Activated CD4-positive, alpha-beta T cell treated with anti-CD3 and anti-CD28 coated beads, Interleukin-2, amount 10 ng/mL, durations not matched to agents 7 days and 5 days (primary cell): ENCODE measurements at places on chromosomes 7 and 10. TPM values are rescaled to one million over a fixed set of nuclear protein-coding genes. Genes with fewer than 3 reads are reported as not detected.

DNA sequence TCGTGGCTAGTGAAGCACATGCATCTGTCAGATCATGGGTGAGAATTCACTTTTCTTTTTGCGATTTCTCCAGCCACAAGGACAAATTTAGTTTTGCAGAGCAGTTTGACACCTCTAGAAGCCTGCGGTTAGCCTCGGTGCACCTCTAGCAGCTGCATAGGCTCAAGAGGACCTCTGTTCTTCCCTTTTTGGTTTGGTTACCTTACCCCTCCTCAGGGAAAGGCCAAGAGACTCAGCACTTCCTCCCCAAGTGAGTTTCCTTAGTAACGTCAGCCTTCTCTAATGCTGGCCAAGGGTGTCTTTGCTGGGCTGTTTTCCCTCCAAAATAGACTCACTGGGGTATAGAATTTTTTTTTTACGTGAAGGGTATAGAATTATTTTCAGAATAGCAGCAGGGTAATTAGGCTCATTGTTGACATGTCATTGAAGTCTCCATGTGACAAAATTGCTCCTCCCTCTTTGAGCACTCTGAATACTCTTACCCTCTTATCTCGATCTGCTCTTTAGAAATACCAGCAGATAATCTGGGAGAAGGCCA lies 97.8 kb downstream of the AUTS2 start:
- no peak overlapping the region for H3K27ac ChIP-seq
- H3K4me1 ChIP-seq = peaks cover 9% of the 10 kb centered on the region
- no peak overlapping the region for H3K4me3 ChIP-seq
- DNase-seq = no peak
- no peaks in the 10 kb centered on the region for H3K36me3 ChIP-seq
- peaks cover 2% of the 10 kb centered on the region for H3K27me3 ChIP-seq

DNA sequence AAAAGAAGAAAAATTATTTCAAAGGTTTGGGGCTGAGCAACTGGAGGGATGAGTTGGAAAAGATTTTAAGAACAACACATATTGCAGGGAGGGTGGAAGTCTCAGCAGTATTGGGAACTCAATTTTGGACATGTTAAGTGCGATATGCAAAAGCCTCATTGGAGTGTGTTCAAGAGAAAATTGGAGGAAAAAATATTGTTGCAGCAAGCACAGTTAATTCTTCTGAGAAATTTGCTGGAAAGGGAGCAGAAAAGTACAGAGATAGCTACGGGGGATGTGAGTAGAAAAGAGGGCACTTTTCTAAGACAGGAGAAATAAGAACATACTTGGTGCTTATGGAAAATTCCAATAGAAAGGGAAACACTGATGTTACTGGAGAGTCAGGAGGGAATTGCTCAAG lies 59.8 kb upstream of the MAGI2 start:
- no peak for DNase-seq
- no peak overlapping the region for H3K27ac ChIP-seq
- H3K4me3 ChIP-seq = no peak overlapping the region
- H3K27me3 ChIP-seq = no peaks in the 10 kb centered on the region

GRCh38 chr10:13712837-13713581 lies 126.2 kb downstream of the PRPF18 start:
- no peaks in the 10 kb centered on the region for H3K36me3 ChIP-seq
- H3K27me3 ChIP-seq = peaks cover 7% of the 10 kb centered on the region
- no peak overlapping the region for H3K4me3 ChIP-seq
- H3K4me1 ChIP-seq = peaks cover 19% of the 10 kb centered on the region

DNA sequence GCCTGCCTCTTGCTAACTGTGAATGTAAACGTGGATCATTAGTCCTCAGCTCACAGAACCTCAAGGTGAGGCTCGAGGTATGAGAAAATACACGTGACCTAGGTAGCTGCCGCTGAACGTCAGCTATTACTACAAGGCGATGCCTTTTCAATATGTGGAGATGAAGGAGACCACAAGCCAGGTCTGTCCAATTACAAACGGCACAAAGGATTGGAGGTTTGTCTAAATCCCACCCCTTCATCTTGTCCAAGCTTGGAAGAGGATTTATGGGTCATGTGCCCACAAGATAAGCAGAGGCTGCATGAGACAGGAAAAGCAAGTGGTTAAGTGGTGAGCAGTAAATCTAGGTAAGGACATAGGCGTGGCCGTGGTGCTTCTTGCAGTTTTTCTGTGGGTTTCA lies 3.4 kb downstream of the H2BK1 start:
- H3K36me3 ChIP-seq = peaks cover 1% of the 10 kb centered on the region
- peaks cover 17% of the 10 kb centered on the region for H3K27me3 ChIP-seq
- peak; percentile 41 for DNase-seq

- H3K27me3 ChIP-seq = no peaks in the 10 kb centered on the region
- no peaks in the 10 kb centered on the region for H3K4me1 ChIP-seq
- H3K4me3 ChIP-seq = no peak overlapping the region
- no peak for DNase-seq
- H3K27ac ChIP-seq = no peak overlapping the region
Measured at GRCh38 chr7:111388912-111389311, 173.4 kb downstream of the IMMP2L start.

The ANAPC16 gene
- total RNA-seq = 87.1 TPM

DNA sequence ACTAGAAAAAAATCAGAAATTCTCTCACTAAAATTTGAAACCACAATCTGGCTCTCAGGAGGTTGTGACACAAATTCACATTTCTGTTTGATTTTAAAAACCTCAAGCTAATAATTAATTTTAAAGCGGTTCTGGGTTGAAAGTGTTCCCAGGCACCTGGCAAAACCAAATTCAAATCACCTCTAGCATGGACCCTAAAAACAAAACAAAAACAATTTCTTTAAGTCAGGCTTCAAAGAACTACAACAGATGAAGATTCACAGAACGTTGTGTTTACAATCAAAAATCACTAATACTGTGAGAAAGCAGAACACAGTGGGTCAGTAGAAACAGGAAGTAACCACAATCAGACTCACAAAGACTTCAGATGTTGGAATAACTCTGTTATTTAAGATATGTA lies 7.2 kb upstream of the RELN start:
- H3K36me3 ChIP-seq = no peaks in the 10 kb centered on the region
- no peak overlapping the region for H3K27ac ChIP-seq
- no peak overlapping the region for H3K4me3 ChIP-seq
- no peaks in the 10 kb centered on the region for H3K4me1 ChIP-seq

- DNase-seq = no peak
- no peaks in the 10 kb centered on the region for H3K27me3 ChIP-seq
- H3K4me1 ChIP-seq = peaks cover 3% of the 10 kb centered on the region
Measured at GRCh38 chr7:16114071-16114470, 307.3 kb downstream of the CRPPA start.

DNA sequence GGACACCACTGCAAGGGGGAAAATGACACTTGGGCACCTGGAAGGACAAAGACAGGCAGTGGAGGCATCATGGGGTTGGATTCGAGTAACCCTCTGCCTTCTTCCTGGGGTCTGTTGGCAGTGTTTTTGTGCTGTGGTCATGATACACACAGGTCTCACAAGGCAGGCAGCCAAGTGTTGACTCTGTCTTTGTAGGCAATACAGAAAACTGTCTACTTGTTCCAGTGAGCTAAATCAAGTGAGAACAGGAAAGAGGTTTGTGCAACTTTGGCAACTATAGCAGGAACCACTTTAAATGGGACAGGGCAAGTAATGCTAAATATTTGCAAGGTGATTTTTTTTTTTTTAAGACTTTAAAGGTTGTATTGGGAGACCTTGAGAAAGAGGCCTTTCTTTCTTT lies 578.6 kb upstream of the GALNT17 start:
- H3K36me3 ChIP-seq = no peaks in the 10 kb centered on the region
- H3K4me1 ChIP-seq = no peaks in the 10 kb centered on the region

The MYPN gene
- not detected for total RNA-seq

The TRPV6 gene
- total RNA-seq = not detected

DNA sequence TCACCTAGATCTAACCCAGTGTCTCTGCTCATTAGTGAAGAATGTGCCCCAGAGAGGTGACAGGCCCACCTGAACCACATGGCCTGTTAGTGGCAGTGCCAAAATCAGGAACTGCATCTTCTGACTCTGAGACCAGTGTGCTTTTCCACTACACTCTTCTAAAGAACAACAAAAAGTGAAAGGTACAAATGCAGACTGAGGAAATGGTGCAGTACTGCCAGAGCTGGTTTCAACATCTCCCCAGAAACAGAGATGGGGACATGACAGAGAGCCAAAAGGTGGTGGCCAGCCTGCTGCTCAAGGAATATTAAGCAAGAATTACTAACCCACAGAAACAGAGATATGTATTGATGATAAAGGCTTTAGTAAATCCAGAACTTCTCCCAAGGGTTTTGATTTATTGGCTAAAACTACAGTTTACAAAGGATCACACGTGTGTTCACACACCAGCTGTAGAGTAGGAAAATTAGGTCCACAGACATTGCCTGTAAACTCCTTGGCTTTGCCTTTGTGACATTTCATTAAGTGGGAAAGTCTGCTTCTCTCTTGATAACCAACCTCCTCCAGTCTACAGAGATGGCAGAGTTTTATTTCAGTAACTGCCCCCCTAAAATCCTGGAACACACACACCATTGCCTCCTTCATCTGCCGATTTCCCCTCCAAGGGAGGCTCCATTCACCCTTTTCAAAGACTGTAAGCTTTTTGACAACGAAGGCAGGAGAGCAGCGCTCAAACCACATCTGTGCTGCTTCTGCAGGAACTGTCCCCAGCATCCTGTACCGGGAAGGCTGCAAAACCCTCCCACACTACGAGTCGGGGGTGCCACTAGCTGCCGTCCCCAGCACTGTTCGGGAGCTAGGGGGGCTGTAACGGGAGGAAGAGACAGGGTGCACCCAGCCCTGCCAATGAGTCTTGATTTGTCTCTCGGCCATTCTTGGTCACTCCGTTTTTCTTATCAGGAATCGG lies 29.8 kb downstream of the GSDME start:
- H3K36me3 ChIP-seq = no peaks in the 10 kb centered on the region
- H3K27me3 ChIP-seq = peaks cover 2% of the 10 kb centered on the region
- no peak overlapping the region for H3K4me3 ChIP-seq
- no peak for DNase-seq

DNA sequence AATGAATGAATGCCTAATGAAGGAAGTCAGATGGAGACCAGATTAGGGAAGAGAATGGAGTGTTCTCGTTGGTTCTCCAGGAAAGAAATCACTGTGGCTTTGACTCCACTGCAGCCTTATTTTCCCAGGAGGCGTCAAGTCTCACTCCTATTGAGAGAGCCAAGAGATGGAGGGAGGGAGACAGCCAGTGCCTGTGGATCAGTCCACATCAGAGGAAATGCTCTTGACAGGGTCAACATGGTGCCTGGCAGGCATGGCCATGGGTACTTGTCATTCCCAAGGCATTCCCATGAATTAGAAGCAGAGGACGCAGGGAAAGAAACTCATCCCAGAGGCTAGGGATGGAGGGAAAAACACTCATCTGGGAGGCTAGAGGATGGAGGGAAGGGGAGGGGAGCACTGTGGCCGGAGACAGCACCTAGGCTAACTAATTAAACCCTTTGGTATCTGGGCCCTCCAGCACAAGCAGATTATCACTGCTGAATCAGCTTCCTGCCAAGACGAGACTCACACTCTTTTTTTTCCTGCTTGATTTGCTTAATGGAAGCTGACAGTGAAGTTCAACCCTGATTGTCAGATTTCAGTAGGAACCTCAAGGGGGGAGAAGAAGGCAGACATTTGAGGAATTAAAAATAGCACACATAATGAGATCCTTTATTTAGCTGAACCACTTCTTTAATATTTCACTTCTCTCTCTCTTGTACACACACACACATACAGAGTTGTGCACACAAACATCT lies 1233.2 kb upstream of the AUTS2 start:
- no peaks in the 10 kb centered on the region for H3K4me1 ChIP-seq
- no peak overlapping the region for H3K4me3 ChIP-seq
- no peaks in the 10 kb centered on the region for H3K27me3 ChIP-seq
- no peak for DNase-seq
- H3K27ac ChIP-seq = no peak overlapping the region
- no peaks in the 10 kb centered on the region for H3K36me3 ChIP-seq

DNA sequence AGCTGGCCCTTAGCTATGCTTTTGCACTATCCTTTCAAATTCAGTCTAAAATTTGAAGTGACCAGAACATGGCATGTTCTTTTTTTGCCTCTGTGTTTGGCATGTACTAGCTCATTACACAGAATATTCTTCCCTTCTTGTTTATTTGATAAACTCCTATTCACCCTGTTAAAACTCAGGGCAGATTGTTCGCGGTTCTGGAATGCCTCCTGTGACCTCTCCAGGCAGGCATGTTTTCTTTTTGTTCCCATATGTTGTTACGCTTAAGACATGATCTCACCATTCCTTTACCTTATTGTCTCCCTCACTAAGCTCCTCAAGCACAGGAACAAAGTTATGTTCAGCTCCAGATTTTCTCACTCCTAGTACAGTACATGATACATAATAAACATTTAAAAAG lies 181.7 kb downstream of the CCSER2 start:
- H3K4me1 ChIP-seq = no peaks in the 10 kb centered on the region
- no peak overlapping the region for H3K27ac ChIP-seq
- no peaks in the 10 kb centered on the region for H3K27me3 ChIP-seq
- H3K4me3 ChIP-seq = no peak overlapping the region

DNA sequence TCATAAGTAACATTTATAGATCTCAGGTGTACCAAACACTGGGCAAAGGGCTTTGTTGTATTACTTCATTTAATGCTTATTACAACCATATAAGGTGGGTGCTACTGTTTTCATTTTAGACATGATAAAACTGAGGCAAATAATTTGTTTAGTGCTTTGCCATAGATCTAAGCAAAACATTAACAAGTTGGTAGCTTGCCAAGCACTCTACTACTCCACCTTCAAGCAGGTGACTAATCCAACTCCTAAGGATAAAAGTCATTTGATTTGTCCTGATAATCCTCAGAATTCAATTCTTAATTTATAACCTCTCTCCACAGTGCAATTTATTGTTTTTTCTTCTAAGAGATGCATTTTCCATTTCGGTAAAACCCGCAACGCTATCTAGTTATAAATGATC lies 646.4 kb downstream of the GRM8 start:
- H3K27me3 ChIP-seq = no peaks in the 10 kb centered on the region
- H3K36me3 ChIP-seq = no peaks in the 10 kb centered on the region
- H3K4me1 ChIP-seq = no peaks in the 10 kb centered on the region
- H3K4me3 ChIP-seq = no peak overlapping the region
- no peak overlapping the region for H3K27ac ChIP-seq

The LDB3 gene
- 0.10 TPM for total RNA-seq

DNA sequence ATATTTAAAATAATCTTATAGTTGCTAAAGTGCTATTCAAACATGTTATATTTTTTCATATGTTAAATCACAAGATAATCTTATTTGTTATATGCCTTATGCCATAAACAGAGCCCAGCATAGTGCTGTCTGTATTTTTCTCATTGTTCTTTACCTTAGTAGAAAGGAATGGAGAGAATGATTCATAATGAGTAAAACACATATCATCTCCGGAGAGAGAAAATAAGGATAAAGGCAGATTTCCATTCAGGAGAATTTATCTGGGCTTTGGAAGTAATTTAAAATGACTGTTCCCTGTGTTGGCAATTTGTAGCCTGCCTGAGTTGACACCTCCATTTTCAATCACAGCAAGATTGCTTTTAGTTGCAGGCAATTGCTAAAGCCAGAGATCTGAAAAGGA lies 30.2 kb downstream of the CHN2 start:
- no peaks in the 10 kb centered on the region for H3K36me3 ChIP-seq
- peaks cover 10% of the 10 kb centered on the region for H3K27me3 ChIP-seq
- DNase-seq = no peak
